ENCODE measurements at places on chromosomes 2 and 18.

DNA sequence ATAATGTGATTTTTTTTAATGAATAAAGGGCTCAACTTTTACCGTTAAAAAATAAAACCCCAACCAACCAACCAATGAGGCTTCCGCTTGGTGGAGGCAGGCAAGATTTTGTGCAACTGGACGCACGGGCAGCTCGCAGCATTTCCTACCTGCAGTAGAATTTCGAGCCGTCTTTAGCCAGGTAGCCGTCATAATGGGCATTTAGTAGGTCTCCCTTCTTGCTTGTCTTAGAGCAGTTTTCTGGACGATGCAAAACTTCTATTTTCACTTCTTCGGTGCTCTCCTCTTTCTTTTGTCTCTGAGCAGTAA lies 316 bp downstream of the FKBP7 start:
- no peak for ATAC-seq

- ATAC-seq, result peak; percentile 13
Measured at GRCh38 chr2:101737478-101738255, 40.2 kb downstream of the MAP4K4 start.

- ATAC-seq, result no peak
Measured at GRCh38 chr2:169795181-169795580, 3.5 kb upstream of the SSB start.

- ATAC-seq, result no peak
Measured at GRCh38 chr2:113872201-113872600, 17.7 kb upstream of the ACTR3 start.

GRCh38 chr2:180324182-180324581 lies 317.1 kb upstream of the CWC22 start:
- ATAC-seq, result no peak

DNA sequence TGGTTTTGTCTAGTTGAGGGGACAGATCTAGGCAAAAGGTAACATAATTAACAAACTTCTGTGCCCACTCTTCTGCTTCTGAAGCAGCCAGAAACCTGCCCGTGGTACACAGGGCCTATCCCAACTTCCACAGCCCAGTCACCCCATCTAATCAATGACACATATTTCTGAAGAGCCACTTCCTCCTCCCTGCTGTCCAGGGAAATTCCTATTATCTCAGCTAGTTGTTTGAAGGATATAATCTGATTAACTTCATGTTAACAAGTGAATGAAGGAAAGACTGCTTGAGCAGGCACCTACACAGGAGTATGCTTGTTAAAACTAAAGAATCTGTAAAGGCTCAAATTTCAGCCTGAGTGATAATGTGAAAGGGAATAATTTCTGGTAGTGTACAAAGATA lies 61.4 kb downstream of the CCDC148 start:
- no peak for ATAC-seq
